ENCODE measurements at places on chromosomes 2 and 18.
A peak's percentile ranks its signal among the peaks of the same experiment; 100 is the strongest.

DNA sequence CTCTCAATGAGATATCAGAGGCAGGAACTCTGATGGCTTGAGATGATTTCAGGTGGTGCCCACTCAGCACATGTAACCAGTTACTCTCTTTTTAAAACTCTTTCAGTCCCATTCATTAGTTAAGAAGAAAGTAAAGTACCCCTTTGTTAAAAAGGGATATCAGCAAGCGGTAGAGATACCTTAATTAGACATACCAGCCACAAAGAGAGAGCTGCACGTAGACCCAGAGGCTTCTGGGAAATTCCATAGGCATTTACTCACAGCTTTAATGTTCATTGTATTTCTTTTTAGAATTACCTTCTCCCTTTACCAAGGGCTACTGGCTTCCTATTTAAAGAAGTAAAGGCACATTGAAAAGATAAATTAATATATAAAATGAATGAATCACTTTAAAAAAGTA lies 63.3 kb downstream of the LYPD6B start:
- DNase-seq: no peak

GRCh38 chr2:166127217-166128155 lies at the start of gene SCN1A:
SCN1A (minus strand) TSS chr2:166128020; CDS start chr2:166073621, 54,399 bp downstream.
- DNase-seq: peak; percentile 67

- no peak for DNase-seq
Measured at GRCh38 chr18:2960983-2961696, 51.8 kb downstream of the LPIN2 start.

GRCh38 chr18:48161191-48161910 lies 230.9 kb upstream of the SMAD2 start:
- peak; percentile 33 for DNase-seq

DNA sequence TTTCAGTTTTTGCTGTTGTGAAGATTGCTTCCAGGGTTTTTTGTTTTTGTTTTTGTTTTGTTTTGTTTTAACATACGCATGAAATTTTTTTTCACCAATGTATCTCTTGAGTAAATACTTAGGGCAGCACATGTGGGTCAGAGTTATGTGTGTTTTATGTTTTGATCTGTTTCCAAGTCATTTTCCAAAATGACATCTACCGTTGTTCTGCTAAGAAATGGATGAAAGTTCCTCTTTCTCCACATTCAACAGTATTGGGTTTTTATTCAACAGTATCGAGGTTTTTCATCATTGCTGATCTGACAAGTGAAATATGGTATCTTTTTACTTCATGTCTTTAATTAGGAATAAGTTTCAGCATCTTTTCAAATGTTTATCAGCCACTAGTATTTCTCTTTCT lies 16.7 kb downstream of the RNF144A start:
- no peak for DNase-seq

DNA sequence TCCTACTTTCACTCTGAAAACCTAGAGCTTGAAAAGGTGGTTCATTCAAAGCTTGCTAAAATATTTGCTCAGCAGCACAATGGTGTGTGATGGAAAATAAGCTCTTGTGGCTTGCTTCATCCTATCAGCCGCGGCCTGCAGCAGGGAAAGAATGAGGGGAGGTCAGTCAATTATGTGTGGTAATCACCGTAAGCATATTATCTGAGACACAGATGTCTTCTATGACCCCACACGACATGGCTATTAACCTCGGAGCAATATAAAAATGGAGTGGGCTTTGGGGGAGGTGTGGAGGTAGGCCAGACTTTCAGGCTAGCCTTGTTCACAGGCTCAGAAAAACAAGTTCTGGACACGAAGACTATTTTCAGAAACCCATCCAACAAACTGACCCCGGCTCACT lies 98.4 kb upstream of the SIX3 start:
- DNase-seq: no peak

- DNase-seq: no peak
Measured at GRCh38 chr18:3605486-3605952, 155.5 kb downstream of the TGIF1 start.

DNA sequence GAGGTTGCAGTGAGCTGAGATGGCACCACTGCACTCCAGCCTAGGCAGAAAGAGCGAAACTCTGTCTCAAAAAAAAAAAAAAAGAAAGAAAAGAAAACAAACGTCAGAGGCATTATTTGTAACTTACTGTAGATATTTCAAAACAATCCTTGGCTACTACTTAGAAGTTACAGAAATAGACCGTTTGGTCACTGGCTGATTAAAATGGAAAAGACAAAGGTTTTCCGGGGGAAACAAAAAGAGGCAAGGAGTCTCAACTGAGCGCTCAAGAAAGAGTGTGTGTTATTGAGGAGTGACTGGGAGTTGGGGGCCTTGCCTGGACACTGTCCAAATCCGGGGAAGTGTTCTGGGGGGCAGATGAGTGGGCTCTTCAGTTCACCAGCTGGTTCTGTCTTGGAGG lies 47.6 kb downstream of the TEX44 start:
- DNase-seq: no peak

GRCh38 chr2:232994446-232994845 lies 18.6 kb downstream of the NGEF start:
- DNase-seq: no peak

- no peak for DNase-seq
Measured at GRCh38 chr2:218877331-218877730, 3.3 kb upstream of the WNT10A start.

DNA sequence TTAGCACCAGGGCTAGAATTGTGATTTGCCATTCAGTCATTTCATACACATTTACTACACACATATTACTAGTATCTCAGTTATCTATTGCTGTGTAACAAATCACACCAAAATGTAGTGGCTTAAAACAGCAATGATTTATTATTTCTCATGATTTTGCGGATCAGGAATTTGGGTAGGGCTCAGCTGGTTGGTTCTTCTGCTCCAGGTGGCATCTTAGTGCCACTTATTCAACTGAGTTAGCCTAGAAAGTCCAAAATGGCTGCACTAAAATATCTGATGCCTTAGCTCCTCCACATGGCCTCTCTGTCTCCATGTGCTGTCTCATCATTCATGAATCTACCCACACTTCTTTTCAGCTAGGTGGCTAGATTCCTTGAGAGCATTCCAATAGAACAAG lies 107.1 kb downstream of the ZFP36L2 start:
- no peak for DNase-seq

GRCh38 chr2:29766191-29766590 lies 155.2 kb downstream of the ALK start:
- no peak for DNase-seq

GRCh38 chr2:101974663-101975062 lies 17.1 kb upstream of the IL1R2 start:
- no peak for DNase-seq

DNA sequence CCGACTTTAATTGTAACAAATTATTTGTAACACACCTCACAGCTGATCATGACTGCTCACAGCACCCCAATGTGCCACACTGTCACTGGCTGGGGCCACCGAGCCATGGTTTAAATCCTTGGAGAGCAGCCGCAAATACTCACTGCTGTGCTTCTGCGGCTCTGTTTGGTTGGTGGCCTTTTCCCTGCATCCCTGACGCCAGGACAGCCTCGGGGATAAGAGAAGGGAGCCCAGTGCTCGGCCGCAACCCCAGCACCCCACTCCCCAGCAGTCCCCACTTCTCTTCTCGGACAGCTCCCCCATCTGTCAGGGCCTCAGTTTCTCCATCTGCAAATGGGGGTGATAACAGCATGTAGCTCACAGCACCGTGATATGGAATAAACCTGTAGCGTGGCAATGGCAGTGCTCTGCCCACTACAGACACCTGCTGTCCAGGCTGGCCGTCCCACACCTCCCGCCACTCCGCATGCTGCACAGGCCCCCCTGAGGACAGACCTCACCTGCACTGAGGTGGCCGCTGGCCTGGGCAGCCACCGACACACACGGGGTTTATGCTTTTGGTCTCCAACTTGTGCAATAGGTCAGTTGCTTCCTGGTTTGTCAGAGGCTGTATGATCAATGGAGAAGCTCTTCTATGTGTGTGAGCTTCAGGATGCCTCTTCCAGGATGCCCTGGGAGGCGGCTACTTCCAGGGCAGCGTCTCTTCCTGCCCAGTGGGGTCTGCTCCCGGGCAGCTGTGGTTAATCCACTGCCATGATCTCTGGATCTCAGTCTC lies 87.1 kb downstream of the NDUFA10 start:
- DNase-seq: no peak

GRCh38 chr2:21591926-21592325 lies 468.2 kb downstream of the TDRD15 start:
- DNase-seq: no peak

DNA sequence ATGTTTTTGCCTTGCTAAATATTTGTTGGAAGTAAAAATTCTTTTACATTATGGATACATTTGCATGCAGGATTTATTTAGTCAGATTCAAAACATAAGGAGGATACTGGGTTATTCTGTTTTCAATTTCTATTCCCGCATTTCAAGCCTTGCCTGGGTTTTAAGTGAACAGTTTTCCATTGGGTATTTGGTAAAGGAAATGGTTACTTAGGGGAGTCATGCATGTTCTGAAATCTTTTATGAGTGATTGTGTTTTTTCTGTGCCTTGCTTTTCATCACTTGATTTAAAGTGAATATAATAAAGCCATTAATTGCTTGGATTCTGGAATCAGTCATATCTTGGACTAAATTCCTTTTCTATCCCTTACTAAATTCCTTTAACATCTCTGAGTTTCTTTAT lies 12.0 kb upstream of the SP9 start:
- no peak for DNase-seq

- DNase-seq: no peak
Measured at GRCh38 chr2:225309516-225309915, 90.0 kb upstream of the NYAP2 start.

GRCh38 chr2:193482557-193482956 lies 1287.8 kb upstream of the TMEFF2 start:
- peak; percentile 45 for DNase-seq

GRCh38 chr2:34912084-34912483 lies 1313.0 kb upstream of the FAM98A start:
- DNase-seq: peak; percentile 90

DNA sequence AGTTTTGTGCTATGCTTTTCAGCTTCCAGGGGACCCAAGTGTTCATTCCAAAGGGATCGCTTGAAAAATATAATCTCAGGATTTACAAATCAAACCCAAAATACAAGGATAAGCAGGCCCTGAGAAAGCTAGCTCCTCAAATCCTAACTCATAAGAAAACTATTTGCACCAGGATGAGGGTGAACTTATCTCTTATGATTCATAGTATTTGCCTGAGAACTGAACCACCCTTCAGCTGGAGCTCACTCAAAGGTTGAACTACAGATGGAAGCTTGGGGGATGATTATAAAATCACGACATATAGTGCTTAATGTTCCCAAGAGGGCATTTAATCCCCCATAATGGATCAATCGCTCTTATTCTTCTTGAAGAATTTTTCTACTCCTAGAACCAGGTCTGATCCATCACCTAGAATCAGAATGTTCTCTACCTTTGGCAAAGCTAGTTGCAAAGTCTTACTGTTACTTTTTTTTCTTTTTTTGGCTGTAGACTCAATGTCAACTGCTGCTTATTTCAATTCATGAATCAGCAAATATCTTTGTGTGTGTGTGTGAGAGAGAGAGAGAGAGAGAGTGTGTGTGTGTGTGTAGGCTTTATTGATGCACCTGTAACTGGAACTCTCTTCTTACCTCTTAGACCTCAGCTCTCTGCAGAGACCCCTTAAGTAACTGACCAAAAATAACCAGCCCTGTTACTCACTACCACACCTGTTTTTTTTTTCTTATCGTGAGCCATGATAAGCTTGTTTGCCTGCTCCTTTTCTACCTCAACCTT lies 44.8 kb downstream of the ARL4C start:
- DNase-seq: peak; percentile 14

DNA sequence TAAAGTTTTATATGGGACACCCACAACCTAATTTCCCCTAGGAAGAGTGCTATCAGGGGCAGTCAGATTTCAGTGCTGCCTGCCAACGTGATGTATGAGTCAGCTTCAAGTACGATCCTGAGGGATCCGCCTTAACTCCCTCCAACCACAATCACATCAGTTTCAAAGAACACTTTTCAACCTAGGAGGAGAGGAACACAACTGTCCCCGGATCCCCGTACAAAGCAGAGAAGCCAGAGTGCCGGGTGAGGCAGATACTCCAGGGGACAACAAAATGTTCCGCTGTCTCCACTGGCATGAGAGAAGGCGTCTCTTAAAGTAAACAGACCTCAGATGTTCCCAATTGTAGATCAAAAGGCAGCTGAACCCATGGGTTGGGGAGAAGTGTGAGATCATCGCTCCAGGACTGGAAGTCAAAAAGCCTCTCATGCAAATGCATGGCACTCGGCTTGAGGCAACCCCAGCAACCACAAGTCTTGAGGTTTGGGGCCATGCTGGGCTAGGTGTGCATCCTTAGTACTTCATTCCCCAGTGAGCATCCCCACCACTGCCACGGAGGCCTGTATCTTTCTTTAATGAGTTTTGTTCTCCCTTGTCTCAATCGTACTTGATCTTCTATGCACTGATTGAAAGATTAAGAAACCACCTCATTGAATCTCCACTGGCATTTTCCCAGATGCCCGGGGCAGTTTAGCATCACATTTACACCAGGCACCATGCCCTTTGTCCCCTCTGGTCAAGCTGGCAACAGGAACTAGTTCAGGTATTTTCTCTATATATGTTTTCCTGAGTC lies 91.0 kb upstream of the CCBE1 start:
- DNase-seq: no peak

- no peak for DNase-seq
Measured at GRCh38 chr2:153971855-153972254, 100.1 kb downstream of the GALNT13 start.

- DNase-seq: no peak
Measured at GRCh38 chr2:209323738-209324137, 100.1 kb upstream of the MAP2 start.

- no peak for DNase-seq
Measured at GRCh38 chr2:239905306-239905705, 119.8 kb downstream of the NDUFA10 start.

- DNase-seq: no peak
Measured at GRCh38 chr2:196598846-196599245, 40.7 kb upstream of the CCDC150 start.

GRCh38 chr18:32310101-32310500 lies 120.3 kb downstream of the MEP1B start:
- DNase-seq: no peak

Data from MM.1S (cell line).